ENCODE measurements at places on chromosomes 7 and 10.

GRCh38 chr10:67079126-67079525, 153.3 kb downstream of the LRRTM3 start:
- DNase-seq, result no peak

DNA sequence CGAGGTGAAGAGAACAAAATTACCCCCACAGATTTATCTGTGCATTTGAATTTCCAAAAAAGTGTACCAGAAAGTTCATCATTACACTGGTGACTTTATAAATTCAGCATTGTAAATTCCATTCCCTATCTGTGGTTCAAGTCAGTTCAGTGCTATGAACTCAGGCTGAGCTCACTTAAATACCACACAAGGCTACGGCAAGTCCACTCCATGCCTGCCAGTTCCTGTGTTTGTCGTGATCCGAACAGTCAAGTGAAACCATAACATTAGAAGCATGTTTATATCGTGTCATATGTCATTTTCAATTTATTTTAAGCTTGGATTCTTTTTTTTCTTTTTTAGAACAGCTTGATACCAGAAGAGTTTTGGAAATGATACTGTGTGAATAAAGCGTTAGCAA, 14.8 kb downstream of the MBL2 start:
- no peak for DNase-seq

- DNase-seq, result no peak
Measured at GRCh38 chr7:42739638-42740037, 172.2 kb downstream of the C7orf25 start.

- DNase-seq, result no peak
Measured at GRCh38 chr7:105782391-105783042, 93.9 kb downstream of the ATXN7L1 start.

DNA sequence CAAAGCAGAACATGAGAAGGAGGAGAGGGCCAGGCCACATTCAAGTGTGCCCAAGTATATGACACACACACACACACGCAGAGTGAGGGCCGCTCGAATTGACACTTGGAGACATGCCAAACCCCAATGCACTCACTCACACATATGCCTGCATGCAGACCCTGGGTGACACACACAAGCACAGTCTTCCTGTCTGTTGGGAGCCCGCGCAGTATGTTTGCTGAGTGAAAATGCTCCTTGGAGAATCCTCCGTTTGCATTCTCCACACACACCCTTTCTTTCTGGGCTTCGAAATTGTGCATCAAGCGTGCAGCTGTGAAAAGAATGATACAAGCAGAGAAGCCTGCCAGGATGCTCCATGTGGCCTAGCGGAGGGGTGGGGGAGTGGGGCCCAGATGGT, 120.9 kb downstream of the PLXNA4 start:
- no peak for DNase-seq

- no peak for DNase-seq
Measured at GRCh38 chr10:110303681-110304080, 1.0 kb downstream of the SMNDC1 start.

DNA sequence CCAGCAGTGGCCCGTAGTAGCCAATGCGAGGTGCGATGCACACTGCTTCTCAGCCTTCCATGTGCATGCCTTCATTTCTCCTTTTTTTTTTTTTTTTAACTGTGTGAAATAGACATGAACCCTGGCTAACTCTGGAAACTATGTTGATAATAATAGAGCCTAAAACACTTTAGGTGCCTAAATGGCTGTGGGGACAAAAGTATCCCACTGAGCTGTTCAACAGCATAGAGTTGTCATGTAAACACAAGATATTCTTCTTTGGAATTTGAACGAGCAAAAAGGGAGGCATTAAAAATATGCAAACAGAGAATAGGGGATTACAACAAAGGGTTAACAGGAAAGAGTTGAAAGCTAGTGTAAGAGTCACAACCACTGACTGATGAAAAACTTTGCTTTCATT, 162.1 kb upstream of the NOBOX start:
- no peak for DNase-seq

DNA sequence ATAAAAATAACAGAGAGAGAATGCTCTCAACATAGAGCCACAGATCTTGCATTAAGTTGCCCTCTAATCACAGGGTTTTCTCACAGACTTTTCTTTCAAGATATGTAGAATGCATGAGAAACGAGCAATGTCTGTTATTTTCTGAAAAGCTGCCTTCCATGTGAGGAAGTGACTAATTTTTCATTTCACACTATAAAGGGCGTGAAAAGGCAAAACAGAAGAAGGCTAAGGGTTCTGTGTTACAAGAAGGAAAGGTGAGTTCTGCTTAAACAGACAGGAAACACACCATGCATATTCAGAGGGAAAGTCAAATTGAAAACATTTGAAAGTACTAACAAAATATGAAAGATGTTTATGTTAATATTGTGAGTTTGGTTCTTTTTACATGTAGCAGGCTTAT, 189.2 kb downstream of the SEMA3D start:
- no peak for DNase-seq

- DNase-seq, result no peak
Measured at GRCh38 chr7:70484255-70484654, 647.7 kb upstream of the GALNT17 start.

DNA sequence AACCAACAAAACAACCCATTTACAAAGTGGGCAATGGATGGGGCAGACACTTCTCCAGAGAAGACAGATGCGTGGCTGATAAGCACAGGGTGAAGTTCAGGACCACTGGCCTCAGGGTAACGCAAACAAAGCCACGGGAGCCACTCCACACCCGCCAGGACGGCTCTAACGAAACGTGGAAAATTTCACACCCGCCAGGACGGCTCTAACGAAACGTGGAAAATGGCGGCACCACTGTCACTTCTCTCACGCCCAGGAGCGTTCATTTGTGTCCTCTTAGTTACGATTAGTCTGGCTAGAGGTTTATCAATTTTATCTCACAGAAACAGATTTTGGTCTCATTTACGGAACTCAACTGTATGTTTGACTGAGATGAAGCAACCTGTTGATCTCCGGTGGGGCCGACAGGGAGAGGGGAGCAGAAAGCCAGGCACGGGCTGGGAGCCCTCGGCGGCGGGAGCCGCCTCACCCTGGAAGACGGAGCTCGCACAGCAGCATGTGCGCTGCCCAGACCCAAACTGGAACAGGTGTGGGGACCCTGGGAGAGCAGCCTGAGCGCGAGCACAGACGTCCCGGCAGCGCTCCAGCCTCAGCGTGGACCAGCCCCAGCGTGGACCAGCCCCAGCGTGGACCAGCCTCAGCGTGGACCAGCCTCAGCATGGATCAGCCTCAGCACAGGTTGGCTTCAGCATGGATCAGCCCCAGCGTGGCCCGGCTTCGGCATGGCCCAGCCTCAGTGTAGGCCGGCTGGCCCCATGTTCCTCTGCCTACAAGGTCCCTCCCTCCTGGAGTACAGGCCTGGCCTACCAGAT, 243.5 kb downstream of the MAD1L1 start:
- DNase-seq, result no peak

DNA sequence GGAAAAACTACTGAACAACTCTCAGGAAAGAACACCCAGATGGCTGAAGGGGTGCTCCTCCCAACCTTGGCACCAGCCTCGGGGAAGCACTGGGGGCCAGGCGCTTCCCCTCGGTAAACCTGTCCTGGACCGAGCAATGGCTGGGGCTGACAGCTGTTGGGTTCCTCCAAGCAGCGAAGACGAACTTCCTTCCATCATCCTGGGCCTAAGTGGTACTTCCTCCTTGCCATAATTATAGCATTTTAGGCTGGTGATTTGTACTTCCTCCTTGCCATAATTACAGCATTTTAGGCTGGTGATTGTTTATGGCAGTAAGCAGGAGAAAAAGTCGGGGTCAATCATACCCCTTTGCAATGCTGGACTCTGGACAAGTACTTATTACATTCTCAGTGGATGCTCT, 69.3 kb downstream of the MYOF start:
- no peak for DNase-seq

- DNase-seq, result no peak
Measured at GRCh38 chr7:90111-91063, 102.0 kb upstream of the FAM20C start.

GRCh38 chr10:659688-660141, 29.8 kb downstream of the DIP2C start:
- no peak for DNase-seq

- DNase-seq, result no peak
Measured at GRCh38 chr7:30430777-30431176, 47.8 kb downstream of the NOD1 start.

GRCh38 chr10:22317771-22318565, 1.8 kb downstream of the COMMD3 start:
- DNase-seq, result no peak

- DNase-seq, result no peak
Measured at GRCh38 chr10:4671451-4672145, 154.4 kb upstream of the AKR1E2 start.

DNA sequence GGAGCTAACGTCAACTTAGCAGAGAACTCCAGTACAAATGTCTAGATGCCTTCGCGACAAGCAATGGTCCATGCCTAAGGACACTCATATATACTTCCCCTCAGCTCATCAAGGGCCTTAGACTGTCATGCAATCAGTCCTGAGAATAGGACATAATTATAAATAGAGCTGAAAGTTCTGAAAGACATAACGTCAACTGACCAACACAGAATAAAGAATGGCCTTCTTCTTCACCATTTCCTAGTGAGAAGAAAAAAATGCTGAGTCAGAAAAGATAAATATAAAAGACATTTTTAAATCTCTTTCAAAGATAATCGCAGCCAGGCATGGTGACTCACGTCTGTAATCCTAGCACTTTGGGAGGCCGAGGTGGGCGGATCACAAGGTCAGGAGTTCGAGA, 83.2 kb downstream of the ARMH3 start:
- DNase-seq, result no peak

GRCh38 chr7:47183862-47184590, 397.9 kb downstream of the TNS3 start:
- no peak for DNase-seq

DNA sequence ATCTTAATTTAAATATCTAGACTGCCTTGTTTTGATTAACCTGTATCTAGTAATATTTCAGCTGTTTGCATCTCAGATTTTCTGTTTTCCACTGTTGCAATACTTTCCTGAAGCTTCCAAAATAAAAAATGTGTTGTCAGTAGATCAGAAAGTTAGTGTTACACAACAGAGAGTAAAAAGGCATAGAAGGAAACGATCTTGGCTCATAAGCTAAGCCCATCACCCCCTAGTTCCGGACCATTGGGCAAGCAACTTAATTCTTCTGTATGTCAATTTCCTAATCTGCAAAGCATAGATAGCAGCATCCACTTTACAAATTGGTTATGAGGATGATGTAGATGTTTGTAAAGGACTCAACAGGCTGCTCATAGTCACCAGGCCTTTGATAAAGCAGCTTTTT, 4.4 kb downstream of the PON3 start:
- no peak for DNase-seq

DNA sequence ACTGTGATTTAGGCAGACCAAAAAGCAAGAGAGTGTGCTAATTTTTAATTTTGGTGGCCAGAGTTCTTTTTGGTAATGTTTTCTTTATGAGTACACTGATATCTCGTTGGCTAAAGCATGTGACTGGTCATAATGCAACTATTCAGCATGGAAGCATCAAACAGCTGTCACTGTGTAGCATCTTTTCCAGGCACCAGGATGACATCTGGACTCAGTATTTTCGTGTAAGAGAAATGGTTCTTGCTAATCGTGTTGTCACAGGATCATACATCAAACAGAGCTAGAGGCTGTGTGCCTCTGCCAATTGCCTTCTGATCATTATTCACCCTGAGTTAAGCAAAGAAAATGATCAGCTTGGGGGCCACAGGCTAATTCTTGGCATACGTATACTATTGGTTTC, 118.9 kb downstream of the SND1 start:
- DNase-seq, result no peak

- DNase-seq, result no peak
Measured at GRCh38 chr7:136654406-136654805, 214.0 kb upstream of the CHRM2 start.

- DNase-seq, result no peak
Measured at GRCh38 chr7:155612658-155613057, 31.8 kb upstream of the RBM33 start.

GRCh38 chr7:34564091-34564490, 93.9 kb upstream of the NPSR1 start:
- no peak for DNase-seq

- no peak for DNase-seq
Measured at GRCh38 chr10:14528450-14528849, 197.7 kb upstream of the FRMD4A start.

DNA sequence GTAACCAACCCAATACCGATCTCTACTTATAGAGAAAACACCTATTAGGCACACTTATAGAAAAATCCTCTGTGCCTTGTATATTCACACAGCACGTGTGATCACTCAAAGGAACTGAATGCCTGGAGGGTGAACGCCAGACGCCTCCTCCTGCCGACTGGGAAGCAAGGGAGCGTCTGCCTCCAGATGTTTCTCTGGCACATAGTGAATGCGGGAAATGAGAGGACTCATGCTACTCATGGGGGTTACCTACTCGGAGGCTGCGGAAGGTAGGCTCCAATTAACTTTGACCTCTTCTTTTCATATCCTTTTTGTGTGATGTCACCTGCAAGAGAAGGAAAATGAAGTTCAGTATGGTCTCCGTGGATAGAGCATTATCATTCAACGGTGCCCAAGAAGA, 203.3 kb downstream of the DIP2C start:
- no peak for DNase-seq

GRCh38 chr10:11209830-11210181, 192.1 kb downstream of the CELF2 start:
- DNase-seq, result no peak

- no peak for DNase-seq
Measured at GRCh38 chr7:5625938-5626337, 155.5 kb downstream of the RNF216 start.

- no peak for DNase-seq
Measured at GRCh38 chr7:115191526-115191925, 269.6 kb downstream of the MDFIC start.

DNA sequence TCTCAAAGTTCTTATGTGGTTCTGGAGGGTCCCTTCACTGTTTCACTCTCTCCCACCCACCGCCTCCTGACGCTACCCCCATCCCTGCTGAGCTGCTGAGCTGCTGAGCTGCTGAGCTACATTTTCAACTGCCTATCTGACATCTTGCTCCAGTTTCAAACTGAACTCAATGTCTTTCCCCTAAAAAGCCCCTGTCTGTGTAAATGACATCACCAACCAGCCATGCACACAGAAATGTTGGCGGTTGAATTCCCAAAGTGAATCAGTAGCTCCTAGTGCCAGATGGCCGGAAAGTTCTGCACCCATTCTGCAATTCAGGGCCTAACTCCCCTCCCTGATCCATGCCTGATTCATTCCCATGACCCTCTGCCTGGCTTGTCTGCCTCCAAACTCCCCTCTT, 71.2 kb downstream of the WNT2 start:
- DNase-seq, result no peak

DNA sequence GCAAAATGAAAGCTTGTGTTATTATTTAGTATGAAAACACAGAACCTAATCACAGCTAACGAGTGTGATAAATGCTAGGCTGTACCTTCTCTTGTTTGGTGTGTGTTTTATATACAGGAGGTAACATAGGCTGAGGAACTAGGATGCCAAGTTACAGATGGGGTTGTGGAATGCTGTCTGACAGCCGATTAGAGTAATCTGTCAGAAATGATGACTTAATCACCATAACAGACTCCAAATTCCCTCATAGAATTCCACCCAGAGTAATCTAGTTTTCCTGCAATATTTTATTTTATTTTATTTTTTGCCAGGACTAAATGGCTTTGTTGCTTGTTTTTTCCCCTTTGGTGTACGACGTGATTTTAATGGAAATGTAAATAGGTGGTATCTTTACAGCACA, 221.2 kb downstream of the CELF2 start:
- DNase-seq, result no peak

Measured in activated T-cell treated with anti-CD3 and anti-CD28 coated beads for 4 hours (primary cell).